ENCODE measurements at places on chromosomes 2 and 18.

GRCh38 chr2:45273412-45274249 lies 264.4 kb upstream of the SIX2 start:
- DNase-seq, result no peak

DNA sequence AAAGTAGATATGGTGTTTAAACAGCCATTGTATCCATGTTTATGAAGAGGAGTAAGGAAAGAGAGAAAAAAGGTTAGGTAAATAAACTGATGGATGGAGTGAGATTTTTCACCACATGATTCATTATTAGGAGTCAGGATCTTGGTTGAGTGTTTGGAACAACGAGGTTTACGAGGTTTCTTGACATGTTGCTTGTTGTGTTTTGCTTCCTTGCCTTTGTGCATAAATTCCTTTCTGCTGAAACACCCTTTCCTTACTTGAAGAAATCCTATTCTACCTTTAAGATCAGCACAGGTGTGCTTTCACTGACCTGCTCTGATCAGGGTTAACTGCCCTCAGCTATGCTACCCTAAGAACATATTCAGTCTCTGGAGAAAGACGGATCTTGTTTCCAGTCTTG lies 66.6 kb downstream of the EFEMP1 start:
- no peak for DNase-seq

DNA sequence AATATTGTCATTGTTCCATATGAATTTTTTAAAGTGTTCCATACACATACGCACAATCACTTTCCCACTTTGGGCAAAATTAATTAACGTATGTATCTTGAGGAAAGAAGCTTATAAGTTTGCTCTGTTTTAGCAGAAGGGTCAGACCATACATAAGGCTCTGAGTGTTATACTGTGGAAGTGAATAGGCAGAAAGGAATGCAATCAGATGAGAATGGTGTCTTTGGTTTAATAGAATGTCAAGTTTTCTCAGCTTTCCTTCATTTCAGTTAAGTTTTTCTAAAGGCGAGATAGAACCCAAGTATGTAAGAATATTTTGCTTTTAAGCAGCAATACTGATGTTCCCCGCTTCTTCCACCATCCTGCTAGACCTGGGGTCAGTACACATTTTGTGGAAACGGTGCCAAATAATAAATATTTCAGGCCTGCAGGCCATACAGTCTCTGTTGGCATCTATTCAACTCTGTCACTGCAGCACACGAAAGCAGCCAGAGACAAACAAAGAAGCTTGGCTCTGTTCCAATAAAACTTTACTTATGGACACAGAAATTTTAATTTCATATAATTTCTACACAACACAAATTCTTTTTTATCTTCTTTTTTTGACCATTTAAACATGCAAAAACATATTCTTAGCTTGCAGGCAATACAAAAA lies 100.6 kb downstream of the UPP2 start:
- no peak for DNase-seq

- DNase-seq, result no peak
These were observed 438.6 kb downstream of the ZEB2 start for GRCh38 chr2:144081272-144081671.

- no peak for DNase-seq
These were observed 65.2 kb downstream of the CMPK2 start for GRCh38 chr2:6800553-6800952.

DNA sequence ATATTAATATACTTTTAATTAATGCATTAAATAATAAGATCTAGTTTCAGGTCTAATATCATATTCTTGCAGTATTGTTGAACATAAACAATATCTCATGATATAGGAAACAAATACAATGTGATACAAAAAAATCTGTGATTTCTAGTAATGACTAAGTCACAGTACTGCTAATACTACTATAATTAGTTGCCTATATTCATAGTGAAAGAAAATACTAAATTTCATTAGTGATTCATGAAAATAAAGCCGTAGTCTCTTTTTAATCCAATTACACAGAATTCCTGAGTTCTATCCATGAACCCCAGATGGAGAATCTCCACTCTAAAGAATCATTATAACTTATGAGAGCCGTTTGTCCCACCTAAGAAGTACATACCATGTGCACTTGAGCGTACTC lies 266.3 kb upstream of the ACVR2A start:
- DNase-seq, result no peak

DNA sequence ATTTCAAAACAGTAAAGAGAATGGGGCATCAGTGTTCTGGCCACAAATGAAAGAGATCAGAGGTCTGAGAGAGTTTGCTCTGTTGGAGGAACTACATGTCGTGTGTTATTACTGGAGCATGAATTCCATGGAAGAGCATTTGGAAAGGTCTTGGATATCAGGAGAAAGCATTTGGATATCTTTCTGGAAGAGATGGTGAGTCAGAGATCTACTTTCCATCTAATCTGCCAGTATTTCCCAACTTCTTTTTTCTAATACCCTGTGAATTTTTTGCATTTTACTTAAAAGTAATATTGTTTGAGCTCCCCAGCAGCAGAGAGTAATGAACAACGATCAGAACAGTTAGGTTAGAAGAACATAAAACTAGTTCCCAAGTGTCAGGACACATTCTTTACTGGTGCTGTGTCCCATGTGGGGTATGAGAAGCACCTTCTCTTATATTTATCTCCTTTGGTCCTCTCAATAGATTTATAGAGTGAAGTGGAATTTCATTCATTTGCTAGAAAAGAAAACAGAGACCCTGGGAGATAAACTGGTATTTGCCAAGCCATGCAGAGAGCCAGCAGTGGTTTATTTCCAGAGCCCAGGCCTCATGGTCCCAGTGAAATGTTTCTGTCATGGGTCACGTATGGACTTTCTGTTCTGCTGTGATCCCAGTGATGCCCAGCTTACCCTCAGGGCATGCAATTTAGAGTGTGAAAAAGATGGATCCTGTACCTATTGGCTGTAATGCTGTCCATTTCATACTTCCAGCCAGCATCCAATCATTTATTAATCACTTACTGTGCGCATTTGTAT lies 130.8 kb upstream of the NT5C1B start:
- DNase-seq, result no peak

DNA sequence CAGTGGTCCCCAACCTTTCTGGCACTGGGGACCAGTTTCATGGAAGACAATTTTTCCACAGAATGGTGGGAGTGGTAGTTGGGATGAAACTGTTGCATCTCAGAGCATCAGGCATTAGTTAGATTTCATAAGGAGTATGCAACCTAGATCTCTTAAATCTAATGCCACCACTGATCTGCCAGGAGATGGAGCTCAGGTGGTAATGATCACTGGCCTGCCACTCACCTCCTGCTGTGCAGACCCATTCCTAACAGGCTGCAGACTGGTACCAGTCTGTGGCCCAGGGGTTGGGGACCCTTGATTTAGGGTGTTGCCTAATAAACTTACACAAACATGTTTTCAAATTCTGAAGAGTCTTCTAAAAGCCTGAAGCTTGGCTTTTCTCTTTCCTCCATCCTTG lies 261.3 kb downstream of the CDH19 start:
- no peak for DNase-seq

DNA sequence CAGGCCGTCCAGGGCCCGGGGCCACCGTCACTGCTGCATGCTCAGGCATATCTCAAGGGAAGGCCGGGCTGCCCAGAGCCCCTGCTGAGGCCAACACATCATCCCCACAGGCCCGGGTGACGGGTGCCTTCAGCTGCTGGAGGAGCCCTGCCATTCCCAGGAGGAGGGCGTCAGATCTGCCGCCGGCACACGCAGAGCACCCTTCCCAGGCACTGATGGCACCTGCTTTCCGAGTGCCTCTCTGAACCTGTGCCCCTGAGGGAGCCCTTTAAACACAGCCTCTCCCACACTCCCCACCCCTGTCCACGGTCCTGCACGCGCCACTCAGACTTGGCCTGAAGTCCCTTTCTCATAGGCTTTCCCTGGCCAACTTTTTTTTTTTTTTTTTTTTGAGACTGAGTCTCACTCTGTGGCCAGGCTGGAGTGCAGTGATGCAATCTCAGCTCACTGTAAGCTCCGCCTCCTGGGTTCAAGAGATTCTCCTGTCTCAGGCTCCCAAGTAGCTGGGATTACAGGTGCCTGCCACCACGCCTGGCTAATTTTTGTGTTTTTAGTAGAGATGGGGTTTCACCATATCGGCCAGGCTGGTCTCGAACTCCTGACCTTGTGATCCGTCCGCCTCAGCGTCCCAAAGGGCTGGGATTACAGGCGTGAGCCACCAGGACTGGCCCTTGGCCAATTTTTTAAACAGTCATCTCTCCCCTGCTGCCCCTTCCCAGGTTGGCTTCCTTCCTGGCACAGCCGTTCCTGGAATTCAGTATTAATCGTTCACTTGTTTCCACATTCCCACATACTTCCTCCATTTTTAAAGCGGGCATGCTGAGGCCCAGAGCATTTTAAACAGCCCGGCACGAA lies 211.7 kb downstream of the NDUFA10 start:
- no peak for DNase-seq

DNA sequence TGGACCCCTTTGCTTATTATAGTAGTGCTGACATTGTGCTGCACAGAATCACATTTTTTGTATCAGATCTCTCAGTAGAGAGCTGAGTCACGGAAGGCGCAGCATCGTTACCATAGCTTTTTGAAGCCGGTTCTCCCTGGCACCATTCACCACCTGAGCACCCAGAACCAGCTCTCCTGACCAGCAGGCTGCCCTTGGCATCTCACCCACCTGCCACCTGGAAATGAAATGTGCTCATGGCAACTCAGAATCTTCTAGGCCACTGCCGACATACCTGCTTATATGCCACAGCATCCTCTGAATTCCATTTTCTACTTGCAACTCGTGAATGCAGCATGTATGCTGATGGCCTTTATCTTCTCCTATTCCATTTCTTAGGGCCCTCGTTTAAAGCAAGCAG lies 62.7 kb downstream of the COA5 start:
- DNase-seq, result no peak

GRCh38 chr2:148888986-148889385 lies 14.0 kb downstream of the KIF5C start:
- no peak for DNase-seq

DNA sequence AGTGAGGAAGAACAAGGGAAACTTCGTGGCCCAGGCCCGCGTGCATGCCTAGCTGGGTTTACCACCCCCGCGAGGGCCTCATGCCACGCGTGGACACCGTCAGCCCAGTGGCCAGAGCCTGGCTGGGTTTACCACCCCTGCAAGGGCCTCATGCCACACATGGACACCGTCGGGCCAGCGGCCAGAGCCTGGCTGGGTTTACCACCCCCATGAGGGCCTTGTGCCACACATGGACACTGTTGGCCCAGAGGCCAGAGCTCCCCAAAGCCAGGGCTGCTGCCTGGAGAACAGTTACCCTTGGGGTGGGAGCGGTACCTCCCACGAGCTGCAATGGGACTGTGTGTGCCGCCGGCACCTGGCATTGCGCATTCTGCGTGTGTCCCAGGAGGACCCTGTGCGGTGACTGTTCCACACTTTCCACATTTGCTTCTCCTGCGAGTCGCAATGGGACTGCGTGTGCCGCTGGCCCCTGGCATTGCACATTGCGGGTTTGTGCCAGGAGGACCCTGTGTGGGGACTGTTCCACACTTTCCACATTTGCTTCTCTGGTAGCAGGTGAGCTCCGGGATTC lies 105.6 kb upstream of the CTDP1 start:
- DNase-seq, result no peak

DNA sequence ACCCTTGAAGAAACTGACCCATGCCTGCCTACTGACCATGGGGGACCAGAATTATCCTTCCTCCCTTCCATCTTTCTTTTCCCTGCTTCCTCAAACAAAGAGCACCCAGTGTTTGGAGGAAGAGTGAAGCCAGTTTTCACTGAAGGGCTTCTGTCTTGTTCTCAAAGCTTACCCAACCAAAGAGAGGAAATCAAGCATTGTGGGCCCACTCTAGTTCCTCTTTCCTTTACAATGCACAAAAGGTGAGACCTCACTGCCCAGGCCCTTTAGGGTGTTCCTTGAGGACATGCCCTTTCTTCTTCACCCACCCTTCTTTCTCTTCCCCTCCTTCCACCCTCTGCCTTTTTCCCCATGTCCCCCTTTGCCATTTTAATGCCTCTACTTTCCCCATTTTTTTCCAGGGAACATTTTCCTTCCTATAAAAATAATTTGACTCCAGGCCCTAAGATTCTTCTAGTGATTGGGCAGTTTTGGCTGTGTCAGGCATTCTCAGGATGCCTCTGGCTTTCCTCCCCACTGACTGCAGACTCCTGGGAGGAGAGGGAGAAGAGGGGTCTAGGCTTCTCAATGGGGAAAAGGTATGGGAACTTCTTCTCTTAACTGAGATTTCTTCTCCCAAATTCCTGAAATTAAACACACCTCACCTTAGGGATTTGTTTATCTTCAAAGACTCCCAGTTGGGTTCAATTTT lies 126.6 kb upstream of the RMDN2 start:
- DNase-seq, result no peak

GRCh38 chr18:40006634-40007033 lies 1948.4 kb upstream of the PIK3C3 start:
- DNase-seq, result no peak

- no peak for DNase-seq
These were observed 6.8 kb upstream of the CHMP3 start for GRCh38 chr2:86570059-86570458.

- no peak for DNase-seq
These were observed 105.6 kb downstream of the PIGN start for GRCh38 chr18:62081248-62081647.

- DNase-seq, result no peak
These were observed 7.7 kb downstream of the ITSN2 start for GRCh38 chr2:24352664-24353063.

DNA sequence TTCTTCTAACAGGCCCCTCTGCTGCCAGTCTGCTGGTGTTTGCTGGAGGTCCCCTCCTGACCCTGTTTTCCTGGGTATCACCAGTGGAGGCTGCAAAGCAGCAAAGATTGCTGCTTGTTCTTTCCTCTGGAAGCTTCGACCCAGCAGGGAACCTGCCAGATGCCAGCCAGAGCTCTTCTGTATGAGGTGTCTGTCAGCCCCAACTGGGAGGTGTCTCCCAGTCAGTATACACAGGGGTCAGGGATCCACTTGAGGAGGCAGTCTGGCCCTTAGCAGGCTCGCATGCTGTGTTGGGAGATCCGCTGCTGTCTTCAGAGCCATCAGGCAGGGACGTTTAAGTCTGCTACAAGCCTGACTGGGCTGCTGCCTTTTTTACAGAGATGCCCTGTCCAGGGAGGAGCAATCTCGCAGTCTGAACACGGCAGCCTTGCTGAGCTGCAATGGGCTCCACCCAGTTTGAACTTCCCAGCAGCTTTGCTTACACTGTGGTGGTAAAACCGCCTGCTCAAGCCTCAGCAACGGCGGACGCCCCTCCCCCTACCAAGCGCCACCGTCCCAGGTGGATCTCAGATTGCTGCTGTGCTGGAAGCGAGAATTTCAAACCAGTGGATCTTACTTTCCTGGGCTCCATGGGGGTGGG lies 29.9 kb downstream of the CHCHD5 start:
- DNase-seq, result no peak

DNA sequence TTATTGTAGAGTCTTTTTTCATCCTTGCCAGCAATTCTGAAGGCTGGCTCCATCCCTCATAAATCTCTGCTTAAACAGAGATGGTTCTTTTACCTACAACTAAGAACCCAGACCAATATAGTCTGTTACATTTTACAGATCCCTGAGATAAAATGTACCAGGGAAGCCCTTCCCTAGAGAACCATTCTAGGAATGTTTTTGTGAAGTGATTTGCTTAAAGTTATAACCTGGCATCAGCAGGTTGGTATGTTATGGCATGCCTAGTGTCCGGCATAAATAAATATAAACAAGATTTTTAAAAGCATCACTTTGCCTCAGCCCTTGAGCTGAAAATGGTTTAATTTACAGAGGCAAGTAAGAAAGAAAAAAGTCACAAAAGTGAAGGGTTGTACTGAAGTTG lies 18.5 kb upstream of the NPAS2 start:
- DNase-seq, result no peak

- no peak for DNase-seq
These were observed 41.5 kb downstream of the CCBE1 start for GRCh38 chr18:59655676-59656075.
